Activated T-cell treated with anti-CD3 and anti-CD28 coated beads for 4 hours (primary cell): ENCODE measurements at places on chromosomes 7 and 10.

- DNase-seq, result no peak
Measured at GRCh38 chr10:114825513-114826253, 4.1 kb downstream of the FHIP2A start.

DNA sequence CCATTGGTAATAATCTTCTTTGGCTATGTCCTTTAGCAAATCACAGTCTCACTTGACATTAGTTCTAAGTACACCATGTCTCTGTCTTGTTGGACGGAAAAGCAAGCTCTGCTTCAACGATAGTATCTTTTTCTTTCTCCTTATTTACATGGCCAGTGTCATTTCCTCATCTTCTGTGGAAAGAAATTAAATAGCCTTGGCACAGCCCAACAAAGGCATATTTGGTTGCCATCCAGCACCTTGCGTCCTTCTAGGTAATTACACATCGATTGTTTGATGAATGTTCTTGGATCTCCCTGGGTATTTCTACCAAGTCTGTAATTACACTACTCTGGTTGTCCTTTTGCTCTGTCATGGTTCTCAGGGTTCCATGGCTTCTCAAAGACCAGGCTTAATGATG is 183.1 kb downstream of the CHN2 start:
- DNase-seq, result no peak

DNA sequence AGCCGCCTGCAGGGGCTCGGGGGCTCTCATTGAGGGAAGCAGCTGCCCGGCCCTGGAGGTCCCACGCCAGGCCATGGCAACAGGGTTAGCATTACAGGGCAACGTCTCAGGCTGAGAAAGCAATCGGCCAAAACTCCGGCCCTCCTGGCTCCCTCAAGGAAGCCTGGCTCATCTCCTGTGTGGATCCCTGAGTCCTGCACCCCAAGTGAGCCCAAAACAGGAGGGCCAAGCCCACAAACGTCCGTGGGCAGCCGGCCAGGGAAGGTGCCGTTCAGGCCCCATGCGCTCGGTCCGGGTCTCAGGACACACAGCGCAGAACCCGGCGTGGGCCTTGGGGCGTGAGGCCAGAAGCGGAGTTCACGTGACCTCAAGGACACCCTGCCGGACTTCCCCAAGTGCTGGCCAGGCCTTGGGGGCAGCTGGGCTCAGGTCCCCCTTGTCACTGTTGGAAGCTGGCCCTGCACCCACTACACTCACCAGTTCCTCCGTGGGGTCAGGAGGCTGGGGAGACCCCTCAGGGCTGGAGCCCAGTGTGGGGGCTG is 8.0 kb upstream of the PWWP2B start:
- DNase-seq, result no peak

- peak; percentile 30 for DNase-seq
Measured at GRCh38 chr10:7410301-7410861, 453 bp downstream of the SFMBT2 start.

DNA sequence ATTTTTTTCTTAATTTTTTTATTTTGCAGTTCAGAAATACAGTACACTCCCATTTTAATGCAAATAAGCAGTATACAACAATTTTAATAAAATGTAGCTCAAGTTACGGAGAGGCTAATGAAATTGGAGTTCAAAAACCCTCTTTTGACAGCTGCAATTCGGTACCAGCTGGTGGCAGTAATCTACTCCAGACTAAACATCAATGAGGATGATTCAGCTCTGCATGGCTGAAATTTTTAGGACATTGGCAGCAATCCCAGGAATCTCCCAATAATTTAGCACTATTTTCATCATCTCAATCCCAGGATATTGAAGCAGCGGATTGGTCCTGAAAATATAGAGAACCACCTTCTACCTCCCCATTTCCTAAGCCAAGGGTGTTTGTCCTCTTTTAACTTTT is 278.8 kb downstream of the CACNA2D1 start:
- no peak for DNase-seq

DNA sequence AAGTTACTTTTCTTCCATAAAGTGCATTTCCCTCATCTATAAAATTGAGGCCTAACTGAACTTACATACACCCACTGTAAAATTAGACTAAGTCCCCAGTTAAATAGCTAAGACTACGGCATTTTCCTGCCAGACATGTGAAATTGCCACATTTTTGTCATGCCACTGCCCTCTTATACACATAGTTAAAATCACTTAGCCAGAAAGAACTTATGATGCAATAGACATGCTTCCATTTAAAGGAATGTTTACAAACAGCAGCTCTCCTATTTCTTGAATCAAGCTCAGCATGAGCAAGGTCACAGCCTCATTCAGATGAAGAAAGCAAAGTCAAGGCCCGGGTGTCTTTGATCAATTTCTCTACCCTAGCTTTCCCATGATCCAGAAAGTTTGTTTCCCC is 175.7 kb downstream of the LRRN3 start:
- DNase-seq, result no peak

GRCh38 chr7:45682836-45683555 is 108.8 kb downstream of the ADCY1 start:
- DNase-seq, result no peak

DNA sequence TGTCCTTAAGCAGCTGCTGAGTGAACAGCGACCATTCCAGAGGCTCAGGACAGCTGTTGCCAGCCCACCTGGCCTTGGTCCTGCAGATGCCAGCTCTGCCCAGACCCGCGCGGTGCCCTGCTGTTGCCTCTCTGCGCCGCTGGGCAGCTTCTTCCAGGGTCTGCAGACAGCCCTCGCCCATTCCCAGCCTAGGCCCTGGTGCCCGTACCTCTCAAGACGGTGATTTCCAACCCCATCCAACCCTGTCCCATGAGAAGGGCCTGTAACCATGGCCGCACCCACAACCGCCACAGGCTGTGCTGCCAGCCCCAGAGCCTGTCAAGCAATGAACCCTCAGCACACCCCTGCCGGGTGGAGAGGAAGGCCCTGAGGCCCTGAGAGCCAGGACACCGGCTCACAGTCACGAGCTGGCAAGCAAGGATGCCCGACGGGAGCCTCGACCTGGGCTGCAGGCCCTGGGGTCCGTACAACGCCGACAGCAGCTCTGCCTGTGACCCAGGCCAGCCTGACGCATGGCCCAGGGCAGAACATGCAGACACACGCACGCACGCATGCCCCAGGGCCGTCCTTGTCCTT is 231.9 kb downstream of the MAD1L1 start:
- DNase-seq, result no peak

DNA sequence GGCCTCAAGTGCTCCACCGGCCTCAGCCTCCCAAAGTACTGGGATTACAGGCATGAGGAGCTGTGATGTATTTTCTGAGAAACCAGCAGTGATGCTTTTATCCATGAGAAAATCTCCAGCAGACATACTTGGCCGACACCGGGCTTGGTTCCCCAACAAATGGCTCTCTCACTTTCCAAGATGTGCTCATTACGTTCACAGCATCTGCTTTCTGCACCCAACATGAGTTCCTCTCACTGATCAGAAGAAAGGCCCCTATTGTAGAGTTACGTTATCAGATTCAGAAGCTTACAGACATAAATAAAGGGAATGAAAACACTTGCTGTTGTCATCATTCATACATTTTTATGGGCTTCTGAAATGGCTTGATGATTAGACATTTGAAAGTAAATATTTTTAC is 95.0 kb downstream of the CALD1 start:
- no peak for DNase-seq

DNA sequence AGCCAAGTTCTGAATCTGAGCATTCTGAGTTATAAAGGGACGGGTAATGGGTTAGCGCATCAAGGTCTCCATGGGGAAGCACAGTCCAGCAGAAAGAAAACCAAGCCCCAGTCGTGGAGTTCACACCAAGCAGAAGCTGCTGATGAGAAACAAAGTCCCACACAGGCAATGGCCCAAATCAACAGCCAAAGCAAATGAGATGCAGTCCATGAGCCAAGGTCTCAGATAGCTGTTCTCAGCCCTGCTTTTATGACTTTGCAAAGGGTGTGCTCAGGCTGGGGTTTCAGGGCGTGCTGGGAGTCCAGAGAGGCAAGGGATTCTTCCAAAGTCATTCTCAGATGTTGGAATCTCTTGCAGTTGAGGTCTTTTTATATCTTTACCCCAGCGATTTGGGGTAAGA is 32.0 kb downstream of the THNSL1 start:
- no peak for DNase-seq

- DNase-seq, result no peak
Measured at GRCh38 chr10:16853201-16853600, 36.0 kb upstream of the RSU1 start.

- DNase-seq, result no peak
Measured at GRCh38 chr7:87202705-87203104, 16.8 kb downstream of the TMEM243 start.

DNA sequence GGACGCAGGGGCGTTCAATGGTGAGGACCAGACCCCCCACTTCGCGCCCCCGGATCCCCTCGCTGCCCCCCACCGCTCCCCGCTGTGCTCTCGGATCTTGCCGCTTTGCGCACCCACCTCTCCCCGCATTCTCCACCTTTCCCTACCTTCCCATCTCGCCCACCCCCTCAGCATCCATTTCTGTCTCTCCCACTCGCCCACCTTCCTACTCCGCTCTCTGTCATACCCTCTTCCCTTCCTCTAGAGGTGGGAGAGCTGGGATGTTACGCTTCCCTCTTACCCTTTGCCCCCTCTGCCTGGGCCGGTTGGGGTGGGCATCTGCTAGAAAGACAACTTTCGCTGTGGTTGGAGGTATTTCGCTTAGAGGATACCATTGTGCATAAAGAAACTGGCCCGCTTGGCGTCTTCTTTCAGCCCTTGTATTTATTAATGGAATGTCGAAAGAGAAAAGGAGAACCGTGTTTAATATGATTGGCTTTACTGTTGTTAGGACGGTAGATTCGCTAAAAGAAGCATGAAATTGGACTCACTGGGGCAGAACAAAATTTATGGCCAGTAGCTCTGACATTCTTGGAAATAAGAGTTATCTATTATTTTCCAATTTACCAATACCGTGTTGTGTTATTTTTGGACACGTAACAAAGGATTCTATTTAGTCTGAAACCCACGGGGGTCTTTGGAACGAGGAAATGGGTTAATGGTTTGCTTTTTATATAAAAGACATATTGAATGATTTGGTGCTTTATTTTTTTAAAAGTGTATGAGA is 873 bp downstream of the PRKAR2B start:
- DNase-seq, result no peak

DNA sequence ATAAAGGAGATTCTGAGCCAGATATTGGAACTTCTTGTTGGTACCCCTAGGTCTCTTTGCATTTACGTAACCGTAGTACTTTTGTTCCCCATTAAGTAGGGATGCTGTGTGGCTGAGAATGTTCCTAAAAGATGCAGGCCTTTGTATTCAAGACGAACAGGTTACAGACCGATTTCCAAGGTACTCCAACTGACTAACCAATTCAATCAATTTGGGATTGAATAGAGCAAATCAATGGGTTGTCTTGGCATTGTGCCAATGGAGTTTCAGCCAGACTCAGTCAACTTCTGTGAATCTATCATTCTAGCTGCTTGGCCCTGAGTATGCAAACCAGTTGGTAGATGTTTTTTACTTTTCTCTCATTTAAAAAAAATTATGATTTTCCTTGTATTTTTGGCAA is 347.3 kb upstream of the NPVF start:
- no peak for DNase-seq

GRCh38 chr7:112997831-112998230 is 88.8 kb downstream of the GPR85 start:
- DNase-seq, result no peak

- DNase-seq, result no peak
Measured at GRCh38 chr7:85974176-85974575, 669.5 kb upstream of the GRM3 start.

DNA sequence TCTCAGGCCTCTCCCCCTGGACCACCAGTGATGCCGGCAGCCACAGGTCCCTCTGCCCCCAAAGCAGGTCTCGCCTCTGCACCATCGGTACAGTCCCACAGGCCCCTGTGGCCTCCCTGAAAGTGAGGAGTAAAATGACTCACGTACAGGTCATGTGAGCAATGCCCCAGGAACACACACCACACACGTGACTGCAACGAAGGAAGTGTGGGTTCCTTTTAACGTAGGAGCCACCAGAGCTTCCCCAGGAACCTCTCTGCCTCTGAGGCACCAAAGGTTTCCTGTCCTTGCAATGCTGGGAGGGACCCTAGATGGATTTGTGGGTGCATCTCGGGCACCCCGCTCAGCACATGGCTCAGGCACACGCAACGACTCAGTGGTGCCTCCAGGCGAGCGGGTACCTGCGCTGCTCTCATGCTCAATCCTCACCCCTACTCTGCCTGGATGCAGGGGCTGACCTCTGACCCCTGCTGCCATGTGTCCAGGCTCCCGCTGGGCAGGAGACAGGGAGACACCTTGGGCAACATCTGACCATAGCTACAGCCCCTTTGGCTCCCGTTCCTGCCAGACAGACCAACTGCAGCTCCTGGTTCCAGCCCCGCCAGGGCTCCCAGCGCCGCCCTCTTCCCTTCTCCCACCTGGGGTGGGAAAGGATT is 120.7 kb downstream of the PRKAG2 start:
- peak; percentile 52 for DNase-seq

GRCh38 chr10:73501651-73502050 is 5.8 kb upstream of the PPP3CB start:
- DNase-seq, result no peak

GRCh38 chr7:112981966-112982365 is 104.7 kb downstream of the GPR85 start:
- DNase-seq, result no peak

GRCh38 chr7:68550027-68550426 is 1048.2 kb upstream of the AUTS2 start:
- no peak for DNase-seq

DNA sequence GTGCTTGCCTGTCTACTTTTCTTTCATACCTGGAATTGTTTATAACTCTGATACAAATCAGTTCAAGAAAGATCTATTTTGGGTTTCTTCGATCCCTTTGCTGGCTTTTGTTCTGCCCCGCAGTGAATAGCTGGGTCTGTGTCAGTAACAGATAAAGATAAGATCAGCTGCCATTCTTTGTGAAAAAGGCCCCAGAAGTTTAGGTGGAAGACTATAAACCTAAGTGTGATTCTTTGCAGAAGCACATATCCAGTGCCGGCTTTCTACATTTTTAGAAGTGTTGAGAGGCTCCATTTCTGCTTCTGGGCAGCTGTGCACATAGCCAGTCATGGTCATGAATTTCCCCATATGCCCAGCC is 686.4 kb upstream of the C7orf33 start:
- no peak for DNase-seq

DNA sequence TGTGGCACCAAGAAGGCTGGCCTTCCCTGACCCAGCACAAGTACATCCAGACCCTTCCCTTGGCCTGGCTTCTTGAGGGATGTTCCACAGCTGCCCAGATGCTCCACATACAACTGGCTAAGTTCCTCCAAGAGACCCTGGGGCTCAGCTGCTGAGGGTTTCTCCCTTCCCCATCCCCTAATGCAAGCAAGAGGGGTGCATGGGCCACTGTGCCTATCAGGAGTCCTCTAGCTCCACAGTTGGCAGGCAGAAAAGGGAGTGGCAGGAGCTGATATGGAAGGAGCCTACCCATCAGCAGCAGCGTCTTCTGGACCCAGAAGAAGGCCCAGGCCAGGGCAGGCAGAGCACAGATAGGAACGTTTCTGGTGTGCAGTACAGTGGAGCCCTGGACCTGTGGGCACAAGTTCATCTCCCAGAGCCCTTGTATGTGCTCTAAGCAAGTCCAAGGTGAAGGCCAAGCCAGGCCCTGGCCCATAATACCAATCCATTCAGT is 26.2 kb downstream of the VSIR start:
- no peak for DNase-seq

GRCh38 chr10:131430716-131431412 is 119.3 kb upstream of the TCERG1L start:
- DNase-seq, result no peak

- no peak for DNase-seq
Measured at GRCh38 chr7:67478066-67478465, 481.4 kb downstream of the TYW1 start.
